ENCODE measurements at places on chromosomes 11 and 22.

DNA sequence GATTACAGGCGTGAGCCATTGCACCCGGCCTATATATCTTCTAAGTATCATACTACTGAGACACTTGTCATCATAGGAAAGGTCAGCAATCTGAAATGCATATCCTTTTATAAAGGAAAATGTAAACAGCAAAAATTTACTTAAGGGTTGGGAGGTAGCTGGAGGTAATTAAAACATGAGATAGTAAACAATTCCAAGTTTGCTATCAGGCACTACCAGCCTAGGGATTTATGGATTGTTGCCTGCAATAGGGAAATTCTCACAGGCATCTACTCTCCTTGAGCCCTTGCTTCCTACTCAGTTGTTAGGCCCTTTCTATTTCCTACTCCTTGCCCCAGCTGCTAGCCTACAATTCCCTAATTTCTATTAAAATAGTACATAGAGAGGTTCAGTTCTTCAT lies 16.1 kb downstream of the PGR start:
- DNase-seq, result no peak

DNA sequence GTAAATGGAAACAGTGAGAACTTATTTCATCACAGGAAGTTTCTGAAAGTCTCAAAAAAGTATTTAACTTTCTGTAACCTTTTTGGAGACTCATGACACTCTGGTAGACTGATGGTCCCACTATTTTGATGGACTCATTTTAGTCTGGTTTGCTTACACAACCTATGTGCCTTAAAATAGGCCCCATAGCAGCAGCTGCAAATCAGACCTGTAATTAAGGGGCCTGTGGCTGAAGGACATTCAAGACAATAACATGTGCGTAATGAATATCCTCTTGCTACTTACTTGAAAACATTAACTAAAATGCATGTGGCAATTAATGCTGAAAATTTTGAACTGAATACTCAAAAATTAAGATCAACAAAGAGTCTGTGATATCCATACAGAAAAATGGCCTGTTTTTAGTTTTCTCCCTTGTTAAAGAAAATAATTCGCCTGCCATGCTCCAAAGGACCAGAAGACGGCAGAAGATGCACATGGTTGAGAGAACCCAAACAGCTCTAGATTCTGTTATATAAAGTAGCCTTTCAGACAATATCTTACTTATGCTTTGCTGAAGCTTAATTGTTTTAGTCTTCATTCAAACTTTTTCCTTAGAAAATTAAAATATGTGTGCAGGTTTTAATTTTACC lies 568.5 kb downstream of the KCNA4 start:
- DNase-seq, result peak; percentile 10

GRCh38 chr11:30992513-30992849 lies 377.1 kb downstream of the DCDC1 start:
- DNase-seq, result no peak

- no peak for DNase-seq
Observed at GRCh38 chr11:92790366-92790765, 179.1 kb upstream of the MTNR1B start.

DNA sequence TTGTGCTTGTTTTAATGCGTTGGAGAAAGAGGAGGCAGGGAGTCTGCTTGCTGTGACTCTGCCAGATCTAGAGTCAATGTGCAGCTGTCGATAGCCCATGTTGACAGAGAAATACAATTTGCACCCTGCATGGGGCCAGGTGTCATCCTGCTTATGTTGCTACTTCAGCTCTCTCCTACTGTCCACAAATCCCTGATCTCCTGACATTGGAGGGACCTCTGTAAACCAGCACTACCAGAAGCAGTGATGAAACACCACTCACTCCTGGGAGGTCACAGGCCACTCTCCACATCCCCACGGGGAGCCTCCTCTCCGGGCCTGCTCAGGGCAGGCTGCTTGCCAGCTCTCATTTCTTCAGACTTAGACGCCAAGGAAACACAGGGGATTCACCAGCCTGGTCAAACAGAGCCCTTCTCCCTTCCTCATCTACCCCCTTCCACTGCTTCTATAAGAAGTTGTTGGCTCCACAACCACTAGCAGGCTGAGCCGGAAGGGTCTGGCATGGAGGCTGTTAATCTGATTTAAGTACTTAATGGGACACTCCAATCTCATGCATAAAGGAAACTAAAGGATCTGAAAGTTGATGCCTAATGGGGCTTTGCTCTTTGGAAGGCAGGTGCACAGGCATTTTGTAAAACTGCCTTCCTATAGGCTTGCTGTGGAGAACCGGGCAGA lies 29.9 kb upstream of the CSNK2A3 start:
- peak; percentile 77 for DNase-seq

GRCh38 chr11:123640677-123641494 lies 13.5 kb downstream of the SCN3B start:
- peak; percentile 54 for DNase-seq

- DNase-seq, result no peak
Observed at GRCh38 chr11:127890030-127890615, 697.2 kb downstream of the ETS1 start.

GRCh38 chr11:8717876-8718753 lies 35.5 kb downstream of the RPL27A start:
- DNase-seq, result no peak

DNA sequence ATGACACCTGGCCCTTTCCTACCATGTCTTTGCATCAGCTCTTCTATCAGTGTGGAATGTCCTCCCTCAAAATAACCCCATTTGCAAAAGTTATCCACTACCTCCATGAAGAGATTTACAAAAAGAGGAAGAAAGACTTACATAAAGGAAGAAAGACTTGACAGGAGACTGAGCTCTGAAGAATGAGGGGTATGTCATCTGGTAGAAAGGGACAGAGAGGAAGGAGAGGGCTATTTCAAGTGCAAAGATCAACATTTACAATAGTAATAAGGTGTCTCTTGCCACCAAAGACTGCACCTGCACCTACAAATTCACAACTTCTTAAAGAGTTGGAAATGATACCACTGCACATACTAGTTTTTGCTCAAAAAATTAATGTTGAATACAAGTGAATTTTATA lies 18.2 kb downstream of the PAK1 start:
- DNase-seq, result no peak

DNA sequence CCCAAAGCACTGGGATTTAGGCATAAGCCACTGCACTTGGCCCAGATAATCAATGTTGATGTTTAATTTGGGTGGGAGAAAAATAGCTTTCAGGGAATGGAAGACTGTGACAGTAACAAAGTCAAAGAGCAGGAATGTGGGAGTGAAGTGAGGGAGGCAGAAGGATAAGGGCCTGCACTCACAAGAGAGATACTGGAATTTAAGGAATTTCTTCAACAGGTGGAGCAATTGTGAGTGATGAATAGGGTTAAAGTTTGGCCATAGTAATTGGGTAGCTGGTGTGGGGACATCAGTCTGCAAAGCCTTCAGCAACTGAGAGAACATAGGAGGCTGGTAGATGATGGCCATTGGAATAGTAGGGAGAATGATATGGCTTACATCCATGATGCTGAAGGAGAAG lies 8.6 kb upstream of the APBB1 start:
- DNase-seq, result no peak

GRCh38 chr11:75191330-75191717 lies 40.4 kb downstream of the SLCO2B1 start:
- no peak for DNase-seq

DNA sequence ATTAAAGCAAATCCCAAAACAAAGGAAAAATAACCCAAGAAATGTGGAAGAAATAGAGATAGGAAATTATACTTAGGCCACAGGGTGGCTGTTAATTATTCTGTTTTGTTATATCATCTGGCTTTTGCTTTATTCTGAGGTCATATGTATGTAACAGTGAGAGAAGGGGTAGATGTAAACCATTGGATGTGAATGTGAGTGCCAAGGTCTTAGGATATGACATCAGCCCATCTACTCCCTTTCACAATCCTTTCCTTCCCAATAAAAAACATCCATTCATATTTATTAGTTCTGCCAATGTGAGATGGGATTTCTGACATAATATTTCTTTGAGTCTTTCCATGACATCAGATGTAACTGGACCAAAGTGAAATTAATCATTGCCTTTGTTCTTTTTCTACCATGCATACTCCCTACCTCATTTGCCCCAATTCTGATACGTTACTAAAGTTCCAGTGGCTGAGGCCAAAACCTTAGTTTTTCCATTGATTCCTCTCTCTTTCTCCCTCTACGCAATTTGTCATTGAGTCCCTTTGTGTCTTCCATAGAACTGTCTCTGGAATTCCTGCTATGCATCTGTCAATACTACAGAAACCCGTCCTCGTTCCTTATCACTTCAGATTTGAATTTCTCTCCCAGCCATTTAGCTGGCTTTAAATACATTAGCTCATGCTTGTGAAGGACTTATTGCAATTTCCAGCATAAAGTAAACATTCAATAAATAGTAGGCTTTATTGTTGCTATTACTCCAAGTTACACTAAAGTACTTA lies 170.3 kb downstream of the ARHGAP42 start:
- DNase-seq, result no peak

DNA sequence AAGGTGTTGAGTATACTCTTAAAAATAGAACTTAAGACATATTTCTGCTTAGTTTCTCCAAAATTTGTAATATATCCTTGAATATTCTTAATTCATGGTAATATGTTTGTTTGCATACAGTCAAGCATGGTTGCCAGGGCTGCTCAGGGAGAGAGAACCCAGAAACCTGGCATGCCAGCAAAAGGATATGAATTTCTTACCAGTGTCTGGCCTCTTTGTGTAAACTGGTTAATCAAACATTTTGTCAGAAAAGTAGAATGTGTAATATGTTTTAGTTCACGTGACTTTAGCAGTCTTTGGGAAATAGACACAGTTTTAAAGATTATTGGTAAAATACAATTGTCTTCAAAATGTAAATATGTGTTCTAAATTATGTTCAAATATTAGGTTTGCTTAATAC lies 101.6 kb downstream of the AASDHPPT start:
- DNase-seq, result no peak

DNA sequence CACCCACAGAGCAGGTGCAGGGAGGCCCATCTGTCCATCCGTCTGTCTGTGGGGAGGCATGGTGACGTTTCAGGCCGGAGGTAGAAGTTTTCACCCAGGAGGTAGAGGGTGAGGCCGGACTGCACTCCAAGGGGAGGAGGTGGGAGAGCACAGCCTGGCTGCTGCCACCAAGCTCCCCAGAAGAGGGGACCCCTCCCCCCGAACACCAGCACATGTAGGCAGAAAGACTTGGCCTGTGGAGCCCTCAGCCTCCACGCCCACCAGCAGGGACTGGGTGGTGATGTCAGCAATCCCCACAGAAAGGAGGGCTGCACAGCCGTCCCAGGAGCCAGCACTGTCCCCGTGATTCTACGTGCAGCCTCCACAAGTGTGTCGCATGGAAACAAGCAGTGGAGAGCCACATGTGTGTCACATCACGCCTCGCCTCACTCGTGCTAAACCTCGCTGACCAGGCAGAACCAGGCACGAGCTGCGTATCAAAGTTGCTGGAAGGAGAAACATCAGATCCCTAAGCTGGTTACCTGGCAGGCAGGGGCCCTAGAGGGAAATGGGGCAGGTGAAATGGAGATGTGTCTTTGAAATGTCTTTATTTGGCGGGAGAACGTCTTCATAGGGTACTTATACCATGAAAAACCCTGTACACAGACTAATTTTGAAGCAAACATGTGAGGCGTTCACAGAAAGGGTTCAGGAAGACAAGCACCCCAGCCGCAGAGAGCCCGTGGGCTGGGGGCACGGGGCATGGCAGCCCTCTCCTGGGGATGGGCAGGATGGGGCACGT lies 49.1 kb downstream of the CDKN1C start:
- DNase-seq, result no peak

- DNase-seq, result no peak
Observed at GRCh38 chr11:35085531-35086165, 53.3 kb upstream of the CD44 start.

- DNase-seq, result no peak
Observed at GRCh38 chr22:50184902-50185374, 775 bp upstream of the TRABD start.

DNA sequence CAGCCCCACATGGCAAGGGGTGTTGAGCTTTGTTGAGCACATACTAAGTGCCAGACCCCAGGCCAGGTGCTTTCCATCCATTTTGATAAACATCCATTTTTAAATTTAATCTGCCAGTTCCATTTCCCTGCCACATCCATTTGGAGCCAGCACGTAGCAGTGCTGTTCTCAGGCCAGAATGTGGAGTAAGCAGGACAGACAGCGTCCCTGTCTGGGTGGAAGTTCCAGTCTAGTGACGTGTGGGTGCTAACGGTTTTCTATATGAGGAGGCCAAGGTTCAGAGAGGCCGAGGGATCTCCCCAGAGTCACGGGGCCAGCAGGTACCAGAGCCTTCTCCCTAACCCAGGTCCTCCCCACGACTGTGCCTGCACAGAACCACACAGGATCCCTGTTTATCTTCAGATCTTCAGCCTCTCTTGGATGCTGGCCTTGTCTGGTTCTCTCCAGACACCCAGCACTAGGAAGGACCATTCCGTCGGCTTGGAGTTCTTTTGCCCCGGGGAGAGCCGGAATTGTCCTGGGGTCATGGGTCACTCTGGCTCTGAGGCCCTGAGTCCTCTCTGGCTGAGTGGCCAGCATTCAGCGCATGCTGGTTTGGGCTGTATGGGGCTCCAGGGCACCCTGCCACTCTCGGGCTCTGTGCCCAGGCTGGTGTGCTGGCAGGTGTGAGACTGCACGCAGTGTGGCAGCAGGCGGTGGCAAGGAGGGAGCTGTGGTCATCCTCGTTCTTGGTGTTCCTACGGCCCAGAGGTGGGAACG lies 63.6 kb upstream of the PPARA start:
- DNase-seq, result no peak

DNA sequence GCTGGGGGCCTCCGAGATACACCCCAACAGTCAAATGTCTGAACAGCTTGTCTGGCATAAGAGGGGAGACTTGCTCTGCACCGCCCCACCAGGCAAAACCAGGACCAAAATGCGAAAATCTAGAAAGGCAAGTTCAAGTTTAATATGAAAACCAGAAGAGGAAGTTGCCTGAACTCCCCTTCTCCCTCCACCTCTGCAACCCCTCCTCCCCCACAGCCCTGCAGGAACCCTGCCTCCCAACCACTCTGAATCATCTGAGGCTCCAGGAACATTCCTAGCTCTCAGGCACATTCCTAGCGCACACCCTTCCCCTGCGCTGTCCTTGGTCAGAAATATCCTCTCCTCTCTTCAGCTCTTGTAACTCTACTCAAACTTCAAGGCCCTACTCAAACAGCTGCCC lies 36.7 kb downstream of the ISX start:
- no peak for DNase-seq

DNA sequence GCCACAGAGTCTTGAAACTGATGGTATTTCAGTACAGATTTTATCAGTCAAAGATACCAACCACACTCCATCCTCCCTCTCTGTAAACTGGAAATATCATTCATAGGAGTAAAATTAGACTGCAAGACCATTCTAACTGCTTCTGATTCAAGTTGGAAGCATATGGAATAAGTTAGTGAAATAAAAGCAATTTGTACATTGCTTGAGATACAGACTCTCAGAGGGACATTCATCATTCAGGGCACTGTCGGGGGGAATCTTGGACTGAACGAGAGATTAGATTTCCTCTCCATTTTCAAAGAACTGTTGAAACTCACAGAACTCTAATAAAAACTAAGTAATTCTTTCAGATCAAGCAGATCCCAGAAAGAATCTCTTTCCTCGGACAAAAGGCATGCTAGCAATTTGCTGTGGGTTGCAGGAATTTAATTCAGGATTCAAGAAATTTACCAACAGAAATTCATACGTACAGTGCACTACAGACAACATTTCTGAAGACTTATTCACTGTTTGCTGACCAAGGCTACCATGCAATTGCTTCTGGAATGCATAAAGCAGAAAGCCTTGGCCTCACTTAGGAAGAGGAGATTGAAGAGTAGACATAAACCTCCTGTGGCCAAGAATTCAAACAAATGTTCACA lies 34.1 kb downstream of the PAMR1 start:
- no peak for DNase-seq

- DNase-seq, result no peak
Observed at GRCh38 chr11:123480290-123480815, 50.3 kb downstream of the GRAMD1B start.

Data from cerebellum (tissue), 4 donors.